ENCODE measurements at places on chromosomes 3 and 15.

DNA sequence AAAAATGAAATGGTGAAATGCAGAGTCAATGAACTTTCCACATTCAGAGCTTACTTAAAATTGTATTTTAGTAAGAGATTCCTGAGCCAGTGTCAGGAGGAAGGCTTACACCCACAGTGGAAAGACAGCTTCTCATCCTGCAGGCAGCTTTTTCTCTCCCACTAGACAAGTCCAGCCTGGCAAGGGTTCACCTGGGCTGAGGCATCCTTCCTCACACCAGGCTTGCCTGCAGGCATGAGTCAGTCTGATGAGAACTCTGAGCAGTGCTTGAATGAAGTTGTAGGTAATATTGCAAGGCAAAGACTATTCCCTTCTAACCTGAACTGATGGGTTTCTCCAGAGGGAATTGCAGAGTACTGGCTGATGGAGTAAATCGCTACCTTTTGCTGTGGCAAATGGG, 3.1 kb downstream of the CCR4 start:
- DNase-seq = no peak

DNA sequence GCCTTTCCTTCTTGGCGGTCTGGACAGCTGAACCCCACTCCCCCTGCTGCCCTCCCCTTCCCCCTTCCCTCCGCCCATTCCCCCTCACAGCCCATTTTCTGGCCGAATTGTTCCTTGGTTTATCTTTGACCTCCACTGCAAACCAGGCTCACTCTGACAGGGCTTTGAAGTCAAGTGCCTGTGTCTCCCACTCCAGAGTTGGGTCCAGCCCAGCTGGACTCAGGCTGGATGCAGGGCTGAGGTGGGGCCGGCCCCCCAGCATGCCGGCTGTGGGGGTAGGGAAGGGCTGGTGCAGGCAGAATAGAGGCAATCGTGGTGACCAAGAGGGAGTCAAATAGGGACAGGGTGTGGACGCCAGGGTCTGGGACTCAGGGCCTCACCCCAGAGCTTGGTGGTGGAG, 57.0 kb upstream of the MRPS22 start:
- DNase-seq = no peak

DNA sequence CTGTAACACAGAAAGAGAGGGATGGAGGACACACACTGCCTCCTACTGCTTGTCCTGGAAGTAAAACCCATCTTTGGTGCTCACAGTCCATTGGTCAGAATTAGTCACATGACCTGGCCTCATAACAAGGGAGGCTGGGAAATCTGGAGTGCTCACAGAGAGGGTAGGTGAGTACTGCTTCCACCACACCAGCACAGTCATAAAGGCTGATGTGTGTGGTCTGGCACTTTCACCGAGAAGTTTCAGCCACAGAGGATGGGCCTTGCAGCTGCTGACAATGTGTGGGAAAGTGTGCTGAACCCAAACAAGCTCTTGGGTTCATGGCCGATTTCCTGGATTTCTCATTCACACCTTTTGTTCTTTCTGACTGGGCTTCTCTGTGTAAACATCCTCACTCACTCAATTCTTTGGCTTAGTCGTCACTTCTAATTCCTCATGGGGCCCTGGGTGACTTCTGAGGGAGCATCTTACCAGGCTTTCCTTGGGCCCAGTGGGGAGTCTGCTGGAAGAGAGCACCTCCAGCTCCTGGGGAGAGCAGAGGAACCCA, 100.7 kb downstream of the ASB7 start:
- DNase-seq = peak; percentile 26

GRCh38 chr15:52579852-52580251, 11.0 kb upstream of the ARPP19 start:
- DNase-seq = no peak

DNA sequence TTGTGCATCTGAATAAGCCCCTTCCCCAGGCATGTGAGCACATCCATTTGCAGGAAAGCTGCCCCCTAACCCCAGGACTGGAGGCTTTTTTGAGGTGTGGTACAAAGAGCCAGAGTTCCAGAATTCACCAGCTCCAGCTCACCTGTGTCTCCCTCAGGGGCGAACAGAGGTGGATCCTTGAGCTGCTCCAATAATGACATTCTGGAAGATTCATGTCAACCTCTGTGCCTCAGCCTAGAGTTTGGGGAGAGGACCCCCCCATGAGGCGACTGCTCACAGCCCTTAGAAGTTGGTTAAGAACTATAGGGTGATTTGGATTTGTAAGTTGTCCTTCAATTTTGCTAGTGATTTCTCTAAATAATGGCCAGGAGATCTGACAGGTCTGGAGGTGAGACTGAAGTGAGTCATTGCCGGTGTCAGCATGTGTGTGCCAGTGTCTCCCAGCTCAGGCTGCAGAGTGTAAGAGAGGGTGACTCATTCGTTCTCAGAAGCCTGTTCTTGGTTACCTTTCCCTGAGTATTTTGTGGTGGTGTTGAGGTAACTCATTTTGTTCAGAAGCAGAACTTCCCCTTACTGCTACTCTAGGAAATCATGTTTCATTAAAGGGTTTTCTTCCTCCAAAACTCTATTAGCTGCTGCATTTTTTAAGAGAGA, 136.9 kb upstream of the TOPAZ1 start:
- peak; percentile 51 for DNase-seq

DNA sequence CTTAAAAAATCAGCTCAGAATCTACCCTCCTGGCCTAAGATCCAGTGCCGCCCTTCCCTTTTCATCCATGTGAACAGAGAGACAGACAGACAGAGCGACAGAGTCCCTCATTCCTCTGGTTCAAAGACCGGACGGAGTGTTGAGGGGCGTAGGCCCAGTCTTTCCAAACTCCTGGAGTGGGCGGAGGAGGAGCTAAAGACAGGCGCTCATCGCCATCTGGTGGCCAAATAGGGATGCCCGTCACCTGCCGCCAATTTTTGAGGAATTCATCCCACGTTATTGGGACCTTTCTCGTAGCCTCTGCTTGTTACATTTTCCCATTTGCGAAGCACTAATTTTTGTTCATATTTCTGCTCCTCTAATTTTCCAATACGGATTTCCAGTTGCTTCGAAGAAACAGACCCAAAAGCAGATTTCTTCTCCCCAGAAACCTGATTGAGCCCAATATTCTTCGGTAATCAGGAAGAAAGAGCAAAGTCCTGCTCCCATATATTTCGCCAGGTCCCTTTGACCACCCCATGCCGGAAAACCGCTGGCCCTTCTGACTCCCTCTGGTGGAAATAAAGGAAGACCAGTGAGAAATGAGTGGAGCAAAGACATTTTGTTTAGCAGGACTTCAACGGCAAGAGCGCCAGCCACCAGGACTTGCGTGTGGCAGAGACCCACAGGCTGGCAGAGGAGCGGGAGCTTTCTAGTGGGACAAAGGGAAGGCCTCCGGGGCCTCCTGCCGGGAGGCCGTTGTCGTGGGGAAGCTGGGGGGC, 88.0 kb downstream of the LRRK1 start:
- peak; percentile 75 for DNase-seq

DNA sequence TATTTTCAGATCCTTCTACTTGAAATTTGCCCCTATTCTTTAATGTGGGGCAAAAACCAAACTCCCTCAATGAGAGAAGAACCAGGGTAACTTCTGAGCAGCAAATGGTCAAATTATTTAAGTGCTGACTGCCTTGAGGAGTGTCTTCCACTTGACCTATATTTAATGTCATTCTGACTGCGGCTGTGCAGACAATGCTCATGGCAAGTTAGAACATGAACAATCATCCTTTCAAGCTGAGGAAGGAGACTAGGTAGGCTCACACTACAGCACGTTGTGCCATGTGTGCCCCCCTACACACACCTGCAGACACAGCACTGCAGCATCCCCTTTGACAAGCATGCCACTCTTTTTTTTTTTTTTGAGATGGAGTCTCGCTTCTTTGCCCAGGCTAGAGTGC, 98.2 kb downstream of the OSBPL10 start:
- DNase-seq = no peak

DNA sequence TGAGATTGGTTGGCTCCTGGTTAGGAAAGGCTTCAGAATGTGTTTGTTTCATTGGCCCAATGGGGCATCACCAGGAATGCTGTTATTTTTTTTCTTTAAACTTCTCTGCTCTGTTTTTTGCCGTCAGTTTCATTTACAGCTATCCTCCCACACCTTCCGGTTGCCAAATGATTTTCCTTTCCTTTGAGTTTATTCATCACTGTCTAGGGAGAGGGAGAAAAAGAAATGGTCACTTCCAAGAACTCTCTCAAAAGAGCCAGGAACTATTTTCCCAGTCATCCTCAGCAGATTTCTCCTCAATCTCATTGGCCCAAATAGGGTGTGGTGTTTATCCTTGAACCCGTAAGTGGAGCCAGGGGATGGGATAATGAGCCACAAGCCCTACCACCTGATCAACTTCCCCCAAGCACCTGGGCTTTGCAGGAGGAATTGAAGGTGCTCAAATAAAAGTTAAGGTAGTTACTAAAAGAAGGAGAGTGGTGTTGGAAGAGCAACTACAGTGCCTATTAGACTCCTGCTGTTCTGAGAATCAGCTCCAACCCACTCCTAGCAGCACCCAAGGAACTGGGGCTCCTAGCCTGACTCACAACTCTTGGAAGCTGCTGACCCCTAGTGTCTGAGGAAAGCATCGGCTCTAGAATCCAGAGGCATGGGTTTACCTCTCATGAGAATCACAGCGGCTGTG, 183.8 kb upstream of the IL12A start:
- no peak for DNase-seq

Measured in stimulated activated CD4-positive, alpha-beta T cell treated with anti-CD3 and anti-CD28 coated beads, Interleukin-2, amount 100 ng/mL, for 24 hours (primary cell).